ACHN (cell line): ENCODE measurements at places on chromosomes 5 and 9.

- no peak for DNase-seq
These were observed 99.6 kb downstream of the BASP1 start for GRCh38 chr5:17316970-17317459.

GRCh38 chr9:120950421-120951388 is 24.1 kb upstream of the TRAF1 start:
- DNase-seq: no peak

DNA sequence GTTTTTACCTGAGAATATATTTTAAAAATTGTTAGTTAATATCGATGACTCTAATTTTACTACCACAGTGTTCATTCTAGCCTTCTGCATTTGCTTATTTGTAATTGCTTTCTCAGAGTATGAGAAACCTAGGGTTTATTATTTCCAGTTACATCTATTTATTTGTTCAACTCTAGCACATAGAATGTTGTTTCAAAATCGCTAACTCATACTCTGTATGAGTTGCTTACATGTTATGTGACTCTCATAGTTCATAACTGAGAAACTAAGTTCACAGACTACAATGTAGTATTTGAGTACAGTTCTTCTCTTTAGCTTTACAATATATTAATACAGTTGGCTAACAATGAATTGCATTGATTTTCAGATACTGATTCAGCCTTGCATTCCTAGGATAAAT is 103.2 kb downstream of the MACROH2A1 start:
- DNase-seq: no peak

- peak; percentile 20 for DNase-seq
These were observed 27.9 kb upstream of the MGAT1 start for GRCh38 chr5:180830253-180831138.

DNA sequence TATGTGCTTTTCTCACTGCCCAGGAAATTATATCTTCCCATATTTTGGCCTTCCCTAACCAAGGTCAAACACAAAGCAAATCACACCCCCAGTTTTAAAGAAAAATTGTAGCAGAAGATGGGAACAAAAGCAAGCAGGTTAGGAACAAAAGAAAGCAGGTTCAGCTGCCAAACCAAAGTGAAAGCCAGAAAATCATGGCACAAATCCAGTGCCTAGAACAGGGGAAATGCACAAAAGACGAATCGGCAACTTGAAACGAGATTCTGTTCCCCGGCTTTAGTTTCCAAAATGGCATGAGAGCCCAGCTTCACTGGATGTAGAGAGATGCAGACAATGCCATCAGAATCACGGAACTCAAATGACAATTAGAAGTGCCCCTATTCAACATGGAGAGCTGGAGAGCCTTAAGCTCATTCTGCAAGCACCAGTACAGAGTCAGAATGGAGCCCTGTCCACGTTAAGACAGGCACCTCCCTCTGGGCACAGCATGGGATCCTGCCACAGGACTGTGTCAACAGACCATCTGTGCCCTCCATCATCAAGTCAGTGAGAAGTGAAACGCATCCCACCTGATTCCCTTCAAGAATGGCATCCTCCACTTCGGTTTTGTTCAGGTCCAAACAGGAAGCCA is 13.8 kb downstream of the DNAH5 start:
- no peak for DNase-seq

DNA sequence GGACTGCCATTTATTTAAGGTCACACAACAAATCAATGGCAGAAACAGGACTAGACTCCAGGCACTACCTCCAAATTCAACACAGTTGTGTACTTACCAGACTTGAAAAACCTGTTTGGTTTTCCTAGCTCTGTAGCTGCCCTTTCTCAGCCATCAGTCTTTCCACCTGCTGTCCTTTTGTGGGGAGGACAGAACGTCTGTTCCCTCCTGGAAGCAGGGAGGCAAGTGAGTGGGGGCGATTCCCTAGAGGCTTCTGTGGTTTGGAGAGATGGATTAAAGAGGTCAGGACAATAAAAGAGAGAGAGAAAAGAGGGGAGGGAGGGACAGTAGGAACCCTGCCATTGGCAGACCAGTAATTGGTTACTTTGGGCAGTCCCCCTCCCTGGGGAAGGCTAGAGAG is 14.7 kb downstream of the ASTN2 start:
- DNase-seq: no peak

DNA sequence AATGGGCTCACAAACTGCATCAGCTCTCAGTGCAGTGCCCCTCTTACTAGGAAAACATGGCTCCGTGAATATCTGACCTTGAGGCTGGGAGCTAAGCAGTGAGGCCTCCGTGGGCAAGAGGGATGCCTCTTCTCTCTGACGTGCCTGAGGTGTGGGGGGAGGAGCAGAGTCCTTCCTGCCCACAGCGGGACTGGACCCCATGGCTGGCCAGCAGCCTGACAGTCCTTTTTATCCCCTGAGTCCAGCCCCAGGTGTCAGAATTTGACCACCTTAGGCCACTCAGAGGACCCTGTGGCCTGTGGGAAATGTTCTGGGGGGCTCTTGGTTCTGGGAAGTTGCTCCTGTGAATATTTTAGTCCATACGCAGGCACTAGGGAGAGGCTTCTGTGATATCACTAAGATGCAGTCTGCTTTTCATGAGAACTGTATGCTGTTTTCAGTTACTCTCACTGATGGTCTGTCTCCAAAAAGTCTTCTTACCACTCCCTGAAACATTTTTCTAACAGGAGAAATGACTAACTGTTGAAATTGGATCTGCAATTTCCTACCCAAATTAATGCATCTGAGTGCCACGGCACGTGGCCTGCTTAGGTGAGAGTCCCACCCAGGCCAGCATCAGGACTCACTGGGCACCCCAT is 23.4 kb downstream of the ANGPTL2 start:
- no peak for DNase-seq
